ENCODE measurements at places on chromosomes 7 and 10.

DNA sequence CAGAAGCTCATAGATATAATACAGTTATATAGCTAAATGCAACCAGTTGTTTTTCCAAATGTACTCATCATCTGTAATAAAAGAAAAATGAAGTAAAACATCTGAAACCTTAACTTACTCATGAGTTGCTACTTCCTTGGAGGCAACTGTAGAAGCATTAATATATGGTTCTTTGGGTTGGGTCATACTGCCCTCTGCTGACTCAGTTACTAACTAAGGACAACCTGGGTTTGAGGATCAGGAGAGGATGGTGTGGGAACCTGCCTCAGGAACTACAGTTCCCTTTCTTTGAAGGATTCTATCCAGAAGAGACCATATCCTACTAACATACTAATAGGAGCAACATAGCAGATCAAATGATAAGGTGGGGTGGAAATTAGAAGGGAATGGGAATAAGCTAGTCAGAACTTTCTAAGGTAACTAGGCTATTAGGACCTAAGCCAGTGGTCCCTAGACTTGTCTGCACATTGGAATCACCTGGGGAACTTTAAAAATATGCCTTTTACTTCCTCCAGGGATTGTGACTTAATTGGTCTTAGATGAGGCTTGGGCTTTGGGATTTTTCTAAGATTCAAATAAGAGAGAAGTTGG, 20.7 kb downstream of the COX15 start:
- peak; percentile 21 for DNase-seq

GRCh38 chr10:132443983-132444876, 47.2 kb downstream of the PWWP2B start:
- peak; percentile 32 for DNase-seq

DNA sequence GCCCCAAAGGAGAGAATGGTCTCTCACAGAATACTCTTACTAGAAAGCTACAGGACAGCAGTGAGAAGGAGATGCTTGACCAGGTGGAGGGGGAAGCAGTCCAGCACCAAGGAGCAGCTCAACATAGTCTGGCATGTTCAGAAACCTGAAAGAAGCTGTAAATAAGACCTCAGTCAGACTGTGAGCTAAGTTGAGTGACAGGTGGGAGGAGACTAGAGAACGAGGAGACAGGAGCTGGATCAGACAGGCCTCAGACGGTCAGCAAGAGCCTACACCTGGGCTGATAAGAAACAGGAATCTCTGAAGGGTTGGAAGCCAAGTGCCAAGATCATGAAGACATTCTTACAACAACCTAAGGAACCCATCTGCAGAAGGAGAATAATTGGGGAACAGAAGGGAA, 54.5 kb downstream of the ELMO1 start:
- no peak for DNase-seq

DNA sequence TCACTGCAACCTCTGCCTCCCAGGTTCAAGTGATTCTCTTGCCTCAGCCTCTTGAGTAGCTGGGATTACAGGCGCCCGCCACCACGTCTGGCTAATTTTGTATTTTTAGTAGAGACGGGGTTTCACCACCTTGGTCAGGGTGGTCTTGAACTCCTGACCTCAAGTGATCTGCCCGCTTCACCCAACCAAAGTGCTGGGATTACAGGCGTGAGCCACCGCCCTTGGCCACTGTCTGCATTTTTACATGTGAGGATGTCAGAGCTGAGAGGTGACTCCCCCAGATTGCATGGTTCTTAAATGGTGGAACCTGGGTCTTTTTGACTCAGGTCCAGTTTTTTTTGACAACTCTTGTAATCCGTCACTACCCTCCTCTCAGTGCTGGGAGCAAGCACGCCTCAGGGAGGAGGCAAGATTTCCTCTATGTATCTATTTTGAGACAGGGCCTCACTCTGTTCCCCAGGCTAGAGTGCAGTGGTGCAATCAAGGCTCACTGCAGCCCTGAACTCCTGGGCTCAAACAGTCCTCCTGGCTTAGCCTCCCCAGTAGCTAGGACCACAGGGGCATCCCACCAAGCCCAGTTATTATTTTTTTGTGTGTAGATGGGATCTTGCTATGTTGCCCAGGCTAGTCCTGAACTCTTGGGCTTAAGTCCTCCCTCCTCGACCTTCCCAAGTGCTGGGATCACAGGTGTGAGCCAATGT, 1.2 kb upstream of the SRRT start:
- DNase-seq: no peak

GRCh38 chr10:95242581-95243317, 48.1 kb downstream of the PDLIM1 start:
- DNase-seq: no peak

- DNase-seq: no peak
These were observed 552.2 kb downstream of the MDFIC start for GRCh38 chr7:115474137-115474536.

- no peak for DNase-seq
These were observed 66.7 kb upstream of the EZH2 start for GRCh38 chr7:148950806-148951205.

GRCh38 chr7:20393021-20393610, 62.4 kb downstream of the ITGB8 start:
- no peak for DNase-seq

GRCh38 chr10:8424555-8425211, 370.2 kb downstream of the GATA3 start:
- no peak for DNase-seq

- no peak for DNase-seq
These were observed 30.0 kb downstream of the NET1 start for GRCh38 chr10:5442065-5442989.

DNA sequence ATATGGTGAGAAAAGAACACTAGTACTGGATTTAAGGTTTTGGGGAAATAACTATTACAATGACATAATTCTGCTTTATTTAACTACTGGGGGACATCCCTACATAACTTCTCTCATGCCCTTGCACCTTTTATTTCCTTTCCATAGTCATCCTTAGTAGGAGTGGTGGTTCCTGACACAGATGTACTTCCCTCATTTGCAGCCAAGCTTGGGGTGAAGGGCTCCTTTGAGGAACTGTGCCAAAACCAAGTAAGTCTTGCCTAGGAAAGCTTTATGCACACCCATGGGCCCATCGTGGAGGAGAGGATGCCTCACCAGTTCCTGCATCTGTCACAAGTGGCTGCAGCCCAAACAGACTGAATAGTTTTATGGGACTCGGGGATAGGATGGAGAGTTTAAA, 20.6 kb downstream of the ZDHHC6 start:
- DNase-seq: no peak

GRCh38 chr10:102114861-102115618, 5.1 kb downstream of the LDB1 start:
- peak; percentile 51 for DNase-seq

GRCh38 chr7:7569081-7569527, 2.4 kb downstream of the MIOS start:
- no peak for DNase-seq

DNA sequence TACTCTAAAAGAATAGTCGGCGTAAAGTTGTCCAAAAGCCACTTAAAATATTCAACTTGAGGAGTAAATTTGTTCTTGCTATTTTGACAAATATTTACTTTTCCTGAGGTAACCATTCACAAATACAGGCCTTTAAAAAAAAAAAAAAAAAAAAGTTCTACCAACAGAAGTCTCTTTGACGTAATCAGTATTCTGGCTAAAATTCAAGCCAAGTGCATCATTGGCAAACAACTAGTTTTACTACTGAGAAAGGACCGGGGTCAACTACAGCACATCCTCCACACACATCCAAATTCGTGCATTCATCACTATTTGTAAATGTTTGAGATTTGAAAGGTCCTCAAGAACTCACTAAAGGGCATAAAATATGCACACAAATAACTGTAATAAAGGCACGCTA, 2.0 kb downstream of the OAT start:
- DNase-seq: no peak

GRCh38 chr10:20105931-20106330, 289.7 kb downstream of the PLXDC2 start:
- DNase-seq: no peak

GRCh38 chr7:70446448-70447143, 685.3 kb upstream of the GALNT17 start:
- DNase-seq: no peak

DNA sequence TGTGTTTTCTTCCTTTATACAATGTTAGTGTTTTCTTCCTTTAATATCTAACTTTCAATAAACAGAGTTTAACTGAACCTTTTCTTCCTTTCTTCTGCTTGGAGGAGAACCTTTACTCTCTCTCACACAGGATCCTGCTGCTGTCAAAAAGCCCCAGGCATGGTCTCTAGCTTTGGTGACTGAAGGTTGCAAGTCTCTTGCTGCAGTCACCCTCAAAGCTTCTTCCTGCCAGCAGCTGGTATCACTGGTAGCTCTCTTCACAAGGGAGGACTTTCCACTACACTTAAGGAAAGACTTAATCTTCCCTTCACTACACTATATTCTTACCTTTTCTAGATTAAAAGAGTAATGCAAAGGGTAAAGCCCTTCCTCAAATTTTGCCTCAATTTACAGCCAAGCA, 153.4 kb downstream of the SGMS1 start:
- DNase-seq: no peak

GRCh38 chr7:108222236-108222892, 92.2 kb upstream of the LAMB4 start:
- no peak for DNase-seq

DNA sequence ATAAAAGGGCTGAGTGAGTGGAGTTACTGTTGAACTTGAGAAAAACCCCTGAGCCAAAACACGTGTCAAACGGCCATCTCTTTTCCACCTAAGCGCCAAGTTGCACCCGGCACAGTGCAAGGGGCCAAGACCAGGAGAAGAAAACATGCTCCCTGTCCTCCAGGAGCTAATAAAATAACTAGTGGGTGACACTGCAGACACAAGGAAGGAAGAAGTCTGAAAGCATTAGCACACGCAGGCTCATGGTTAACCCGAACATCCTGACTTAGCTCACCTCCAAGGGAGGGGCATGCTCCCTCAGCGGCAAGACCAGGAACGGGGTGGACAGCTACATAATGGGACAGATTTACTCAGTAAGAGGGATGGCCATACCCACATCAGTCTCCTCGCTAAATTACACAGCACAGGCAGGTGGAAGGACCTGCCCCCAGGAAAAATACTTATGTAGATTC, 65.0 kb downstream of the PIP4K2A start:
- DNase-seq: no peak

GRCh38 chr10:31928549-31929260, at the start of gene ARHGAP12:
Gene ARHGAP12 (minus strand): TSS chr10:31928831. CDS start chr10:31908855, 19,976 bp downstream.
- peak; percentile 88 for DNase-seq

- no peak for DNase-seq
These were observed 65.6 kb downstream of the NAMPT start for GRCh38 chr7:106219170-106219569.

DNA sequence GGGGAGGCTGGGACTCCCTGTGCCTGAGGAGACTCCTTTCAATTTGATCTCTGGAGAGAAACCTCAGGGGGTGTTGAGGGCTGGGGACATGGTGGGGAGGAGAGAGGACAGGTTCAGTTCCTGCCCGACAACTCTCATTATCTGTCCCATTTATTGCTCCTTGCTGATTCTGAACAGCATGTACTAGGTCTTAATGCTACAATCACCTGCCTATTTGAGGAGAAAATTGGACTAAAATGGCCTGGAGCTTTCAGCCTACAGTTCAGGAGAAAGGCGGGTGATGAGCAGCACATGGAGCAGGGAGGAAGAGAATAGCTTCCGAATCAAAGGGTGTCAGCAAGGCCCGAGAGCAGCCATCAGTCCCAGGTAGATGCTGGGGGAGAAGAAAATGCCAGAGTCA, 30.0 kb upstream of the ADCYAP1R1 start:
- no peak for DNase-seq

- no peak for DNase-seq
These were observed 14.3 kb downstream of the TES start for GRCh38 chr7:116224492-116225098.

GRCh38 chr7:153518201-153518984, 533.8 kb upstream of the DPP6 start:
- no peak for DNase-seq

GRCh38 chr7:107743567-107744344, at the start of gene CBLL1:
Gene CBLL1 (plus strand): TSS chr7:107744142. CDS start chr7:107744164, 22 bp downstream.
- peak; percentile 94 for DNase-seq

DNA sequence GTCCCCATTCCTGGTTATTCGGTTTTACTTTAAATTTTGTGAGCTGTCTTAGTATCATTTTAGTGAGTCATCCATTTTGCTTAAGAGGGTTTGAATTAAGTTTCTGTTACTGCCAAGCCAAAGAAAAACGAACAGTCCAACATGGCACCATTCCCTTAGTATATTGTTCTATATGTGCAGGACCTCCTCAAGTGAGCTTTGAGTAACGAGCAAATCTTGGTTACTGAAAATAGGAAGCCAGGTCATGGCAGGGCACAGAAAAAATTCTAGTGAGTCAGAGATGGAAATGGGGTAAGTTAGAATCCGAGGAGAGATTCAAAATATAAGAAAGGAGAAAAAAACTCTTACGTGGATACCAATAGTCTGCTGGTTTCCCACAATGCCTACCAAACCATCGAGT, 292.9 kb downstream of the BAMBI start:
- DNase-seq: no peak

DNA sequence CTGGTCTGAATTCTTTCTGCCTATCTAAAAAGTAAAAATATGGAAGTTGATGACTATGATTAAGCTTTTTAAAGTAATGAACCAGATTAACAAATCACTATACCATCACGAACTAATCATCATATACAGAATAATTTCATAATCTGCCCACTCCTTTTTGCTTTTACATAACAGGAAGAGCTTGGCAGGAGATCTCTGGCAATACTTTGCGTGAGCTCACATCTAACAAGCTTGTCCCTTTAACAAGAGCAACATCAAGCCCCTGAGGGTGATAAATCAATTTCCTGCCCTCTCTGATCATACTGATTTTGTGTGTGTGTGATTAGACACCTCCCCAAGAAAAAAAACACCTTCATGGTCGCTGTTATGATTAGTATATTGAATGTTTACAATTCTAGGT, 143.5 kb upstream of the ASAH2 start:
- no peak for DNase-seq

DNA sequence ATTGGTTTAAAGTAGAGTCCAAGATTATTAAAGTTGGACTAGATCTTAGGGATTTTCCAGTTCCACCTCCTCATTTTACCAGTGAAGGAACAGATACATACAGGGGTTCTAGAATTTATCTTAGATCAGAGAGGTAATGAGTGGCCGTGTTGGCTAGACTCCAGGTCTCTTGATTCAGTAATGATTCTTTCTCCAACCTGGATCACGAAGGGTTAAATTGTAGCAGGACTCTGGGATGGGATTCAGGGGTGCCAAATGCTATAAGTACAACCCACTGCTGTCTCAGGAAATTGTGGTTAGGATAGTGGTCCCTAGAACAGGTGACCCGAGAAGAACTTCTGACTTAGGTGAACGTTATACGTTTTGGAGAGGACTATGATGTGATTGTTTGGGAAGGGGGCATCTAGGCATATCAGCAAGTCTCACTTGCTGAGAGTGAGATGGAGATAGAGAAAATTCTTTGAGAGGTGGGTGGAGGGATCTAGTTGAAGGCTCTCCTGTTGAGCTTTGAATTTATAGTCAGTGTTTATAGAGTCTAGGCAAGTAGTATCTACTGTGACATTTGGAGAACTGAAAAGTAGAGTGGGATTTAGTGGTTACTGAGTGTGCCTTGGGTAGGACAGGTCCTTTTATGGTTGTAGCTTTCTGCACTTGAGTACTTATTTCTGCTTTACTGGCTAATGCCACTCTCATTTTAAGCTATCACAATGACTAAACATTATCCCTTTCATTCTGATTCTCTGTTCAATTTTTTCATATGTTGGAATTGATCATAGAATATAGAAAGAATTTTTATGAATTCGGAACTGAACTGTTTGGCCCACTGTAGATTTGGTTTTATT, 58.3 kb downstream of the ST7 start:
- DNase-seq: no peak
